ENCODE measurements at places on chromosomes 12 and 14.
A peak's percentile ranks its signal among the peaks of the same experiment; 100 is the strongest.

GRCh38 chr14:38233218-38233617 lies 22.7 kb downstream of the CLEC14A start:
- DNase-seq: no peak

GRCh38 chr14:93675651-93676050 lies 112.6 kb downstream of the PRIMA1 start:
- DNase-seq: no peak

GRCh38 chr12:114479831-114480230 lies 73.9 kb upstream of the TBX5 start:
- peak; percentile 3 for DNase-seq

DNA sequence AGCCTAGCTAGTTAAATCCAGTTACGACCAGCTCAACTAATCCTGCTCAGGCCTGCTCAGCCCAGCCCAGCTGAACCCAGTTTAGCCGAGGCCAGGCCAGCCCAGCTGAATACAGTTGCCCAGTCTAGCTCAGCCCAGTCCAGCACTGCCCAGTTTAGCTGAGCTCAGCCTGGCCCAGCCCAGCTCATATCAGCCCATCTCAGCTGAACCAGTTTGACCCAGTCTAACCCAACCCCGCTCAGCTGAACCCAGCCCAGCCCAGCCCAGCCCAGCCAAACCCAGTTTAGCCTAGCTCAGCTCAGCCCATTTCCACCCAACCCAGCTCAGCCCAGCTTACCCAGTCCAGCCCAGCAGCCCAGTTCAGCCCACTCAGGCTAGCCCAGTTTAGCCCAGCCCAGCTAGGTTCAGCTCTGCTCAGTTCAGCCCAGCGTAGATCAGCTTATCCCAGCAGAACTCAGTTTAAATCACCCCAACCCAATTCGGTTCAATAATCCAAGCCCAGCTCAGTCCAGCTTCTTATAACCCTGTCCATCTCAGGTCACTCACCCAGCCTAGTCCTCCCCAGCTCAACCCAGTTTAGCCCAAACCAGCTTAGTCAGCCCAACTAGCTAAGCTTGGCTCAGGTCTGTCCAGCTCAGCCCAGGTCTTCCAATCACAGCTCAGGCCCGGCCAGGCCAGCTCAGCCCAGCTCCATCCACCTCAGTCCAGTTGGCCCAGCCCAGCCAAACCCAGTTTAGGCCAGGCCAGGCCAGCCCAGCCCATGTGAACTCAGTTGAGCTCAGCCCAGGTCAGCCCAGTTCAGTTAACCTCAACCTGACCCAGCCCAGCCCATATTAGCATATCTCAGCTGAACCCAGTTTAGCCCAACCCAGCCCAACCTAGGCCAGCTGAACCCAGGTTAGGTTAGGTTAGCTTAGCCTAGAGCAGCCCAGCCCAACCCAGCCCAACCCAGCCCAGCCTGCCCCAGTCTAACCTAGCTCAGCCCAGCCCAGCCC lies 76.7 kb downstream of the TMEM121 start:
- DNase-seq: no peak

GRCh38 chr12:122368361-122369073 lies 54.0 kb downstream of the CLIP1 start:
- peak; percentile 70 for DNase-seq

DNA sequence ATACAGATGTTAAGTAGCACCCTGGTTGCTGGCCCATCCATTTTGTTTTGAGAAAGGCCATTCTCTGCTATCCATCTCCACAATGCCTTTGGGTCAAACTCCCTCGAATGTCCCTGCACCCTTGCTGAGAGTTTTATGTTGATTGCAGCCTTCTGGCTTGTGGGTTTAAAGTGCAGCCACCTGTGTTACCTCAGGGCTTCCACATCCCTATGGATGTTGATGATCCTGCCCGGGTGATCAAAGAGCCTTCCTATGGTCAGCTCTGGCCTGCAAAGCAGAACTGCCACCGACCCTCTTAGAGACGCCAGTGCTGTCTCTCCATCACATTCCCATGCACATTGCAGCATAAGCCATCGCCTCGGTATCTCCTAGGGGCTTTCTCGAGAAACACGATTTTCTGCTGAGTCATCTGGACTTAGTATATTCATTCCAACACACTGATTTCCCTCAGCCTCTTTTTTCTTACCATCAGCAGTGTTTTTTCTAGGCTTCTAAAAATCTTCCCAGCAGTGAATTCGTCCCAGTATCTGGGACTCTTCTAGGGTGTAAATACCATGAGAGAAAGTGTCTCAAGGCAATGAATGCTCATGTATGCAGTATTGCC lies 585.7 kb upstream of the TMEM132C start:
- no peak for DNase-seq

DNA sequence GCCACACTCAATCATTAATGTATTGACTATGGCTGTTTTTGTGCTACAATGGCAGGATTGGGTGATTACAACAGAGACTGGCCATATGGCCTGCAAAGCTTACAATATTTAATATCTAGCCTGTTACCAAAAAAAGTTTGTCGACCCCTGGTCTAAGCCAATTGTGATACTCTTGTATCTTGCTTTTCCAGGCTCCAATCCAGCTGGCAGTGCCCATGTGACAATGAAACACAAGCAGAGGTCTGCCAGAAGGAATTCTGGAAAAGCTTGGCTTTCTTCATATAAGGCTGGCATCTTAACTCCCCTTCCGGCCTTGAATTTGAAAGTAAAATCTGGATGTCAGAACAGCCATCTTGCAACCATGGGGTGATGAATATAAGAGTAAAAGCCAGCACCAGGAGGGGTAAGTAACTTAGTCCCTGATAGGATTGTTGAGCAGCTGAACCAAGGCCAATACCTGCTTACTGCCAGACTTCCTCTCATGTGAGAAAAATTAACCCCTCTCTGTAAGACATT lies 458.7 kb downstream of the TMTC2 start:
- no peak for DNase-seq

GRCh38 chr12:24565300-24565699 lies 383.6 kb downstream of the BCAT1 start:
- no peak for DNase-seq

DNA sequence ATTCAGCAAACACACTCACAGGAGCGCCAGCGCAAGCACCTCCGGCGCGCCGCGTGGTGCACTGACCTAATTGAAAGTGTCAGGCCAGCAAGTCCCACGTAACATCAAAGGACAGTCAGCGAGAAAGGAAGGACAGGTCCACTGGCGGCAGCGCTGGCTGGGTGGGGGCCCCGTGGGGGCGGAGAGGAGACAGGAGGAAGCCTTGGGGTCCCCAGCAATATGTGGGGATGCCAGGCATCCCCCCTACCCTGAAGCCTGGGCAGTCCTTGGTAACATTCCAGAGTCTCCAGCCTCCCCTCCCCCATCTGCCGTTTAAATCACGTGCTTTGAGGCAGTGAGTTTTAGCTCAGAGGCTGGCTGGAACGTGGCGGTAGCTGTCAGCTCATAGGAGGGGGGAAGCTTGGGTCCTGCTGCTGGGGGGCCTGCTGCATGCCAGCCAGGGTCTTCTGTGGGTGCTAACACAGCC lies 159.2 kb downstream of the CALM1 start:
- no peak for DNase-seq

- peak; percentile 96 for DNase-seq
Observed at GRCh38 chr14:93965287-93965821, 11.0 kb downstream of the ASB2 start.

DNA sequence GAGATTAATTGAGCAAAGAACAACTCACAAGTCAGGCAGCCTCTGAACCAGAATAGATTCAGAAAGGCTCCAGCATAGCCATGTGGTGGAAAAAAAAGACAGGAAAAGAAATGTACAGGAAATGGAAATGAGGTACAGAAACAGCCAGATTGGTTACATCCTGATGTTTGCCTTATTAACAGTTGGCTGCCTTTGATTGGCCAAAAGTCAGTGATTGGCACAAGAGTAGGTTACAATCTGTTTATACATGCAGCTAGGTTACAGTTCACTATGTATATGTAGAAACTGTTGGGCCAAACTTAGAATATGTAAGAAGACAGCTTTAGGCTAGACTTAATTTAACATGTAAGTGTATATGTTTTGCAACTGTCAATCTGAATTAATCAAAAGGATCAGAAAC lies 118.9 kb downstream of the UNC79 start:
- no peak for DNase-seq

GRCh38 chr12:79186506-79186905 lies 321.9 kb downstream of the SYT1 start:
- no peak for DNase-seq

DNA sequence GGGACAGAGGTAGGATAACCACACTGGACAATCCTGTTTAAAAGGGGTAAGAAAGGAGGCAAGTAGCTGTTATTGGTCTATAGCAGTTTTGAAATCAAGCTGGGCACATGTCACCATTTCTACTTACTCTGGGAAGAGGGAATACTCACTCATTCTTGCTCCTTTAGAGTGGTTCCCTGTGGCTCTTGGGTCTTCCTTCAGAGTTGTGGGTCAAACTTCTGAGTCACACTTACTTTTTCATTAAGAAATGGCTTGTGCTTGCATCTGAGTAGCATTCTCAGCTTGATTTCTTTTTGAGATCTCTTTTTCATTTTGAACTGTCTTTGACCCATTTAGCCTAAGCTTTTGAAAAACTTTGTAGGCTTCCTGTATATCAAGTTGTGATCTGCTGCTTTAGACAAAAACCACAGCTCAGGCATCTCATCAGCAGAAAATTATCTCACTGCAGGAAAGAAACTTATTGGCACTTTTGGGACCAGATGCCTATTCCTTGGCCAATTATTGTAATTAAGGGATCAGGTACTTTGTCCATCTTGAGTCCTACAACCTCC lies 122.2 kb downstream of the AEBP2 start:
- no peak for DNase-seq

- DNase-seq: peak; percentile 82
Observed at GRCh38 chr14:35385042-35385839, 19.3 kb downstream of the NFKBIA start.

DNA sequence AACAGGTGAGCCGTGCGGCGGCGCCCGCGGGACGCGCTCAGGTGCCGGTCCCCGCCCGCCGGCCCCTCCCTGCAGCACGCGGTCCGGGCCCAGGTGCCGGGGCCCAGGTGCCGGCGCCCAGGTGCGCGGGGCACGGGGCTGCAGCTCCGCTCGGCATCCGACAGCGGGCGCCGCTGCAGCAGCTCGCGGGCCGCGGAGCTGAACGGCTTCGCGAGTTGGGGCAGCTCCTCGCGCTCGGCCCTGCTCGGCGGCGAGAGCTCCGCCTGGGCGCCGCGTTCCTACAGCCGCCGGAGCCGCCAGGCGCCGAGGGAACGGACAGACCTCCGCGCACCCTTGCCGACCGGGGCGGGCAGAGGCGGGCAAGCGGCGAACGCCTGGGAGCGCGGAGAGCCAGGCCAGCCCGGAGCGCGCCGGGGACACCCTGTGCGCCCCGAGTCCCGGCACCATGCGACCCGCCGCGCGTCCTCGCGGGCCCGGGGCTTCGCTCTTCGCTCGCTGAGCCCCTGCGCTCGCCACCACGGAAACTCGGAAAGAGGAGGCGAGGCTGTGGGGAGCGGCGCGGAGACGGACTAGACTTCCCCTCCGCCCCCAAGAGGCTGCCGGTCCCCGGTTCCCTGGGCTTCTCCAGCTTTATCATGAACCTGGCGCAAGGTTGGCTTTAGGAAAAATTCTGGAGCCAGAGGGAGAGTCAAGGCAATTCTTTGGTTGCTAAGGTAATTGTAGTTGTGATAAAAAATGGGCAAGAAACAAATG lies at the start of gene RGS6:
RGS6 (plus strand) TSS at position 201 of the 753 bp plus-strand sequence.
- DNase-seq: peak; percentile 2

DNA sequence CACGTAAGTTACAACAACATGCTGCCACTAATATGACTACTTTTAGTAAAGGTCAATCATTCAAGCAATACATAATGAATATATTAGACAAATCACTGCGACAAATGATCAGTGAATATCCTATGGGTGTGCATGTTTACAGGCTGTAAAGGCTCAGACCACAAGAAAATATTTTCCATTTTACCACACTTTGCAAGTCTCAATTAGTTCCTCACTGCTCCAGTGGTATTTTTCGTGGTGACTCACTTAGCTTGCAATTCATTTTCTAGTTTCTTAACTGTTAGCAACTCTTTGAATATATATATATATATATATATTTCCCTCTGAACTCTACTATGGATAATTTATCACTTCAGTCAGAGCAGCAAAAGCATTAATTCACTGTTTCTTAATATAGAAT lies 96.9 kb downstream of the EML5 start:
- DNase-seq: no peak

DNA sequence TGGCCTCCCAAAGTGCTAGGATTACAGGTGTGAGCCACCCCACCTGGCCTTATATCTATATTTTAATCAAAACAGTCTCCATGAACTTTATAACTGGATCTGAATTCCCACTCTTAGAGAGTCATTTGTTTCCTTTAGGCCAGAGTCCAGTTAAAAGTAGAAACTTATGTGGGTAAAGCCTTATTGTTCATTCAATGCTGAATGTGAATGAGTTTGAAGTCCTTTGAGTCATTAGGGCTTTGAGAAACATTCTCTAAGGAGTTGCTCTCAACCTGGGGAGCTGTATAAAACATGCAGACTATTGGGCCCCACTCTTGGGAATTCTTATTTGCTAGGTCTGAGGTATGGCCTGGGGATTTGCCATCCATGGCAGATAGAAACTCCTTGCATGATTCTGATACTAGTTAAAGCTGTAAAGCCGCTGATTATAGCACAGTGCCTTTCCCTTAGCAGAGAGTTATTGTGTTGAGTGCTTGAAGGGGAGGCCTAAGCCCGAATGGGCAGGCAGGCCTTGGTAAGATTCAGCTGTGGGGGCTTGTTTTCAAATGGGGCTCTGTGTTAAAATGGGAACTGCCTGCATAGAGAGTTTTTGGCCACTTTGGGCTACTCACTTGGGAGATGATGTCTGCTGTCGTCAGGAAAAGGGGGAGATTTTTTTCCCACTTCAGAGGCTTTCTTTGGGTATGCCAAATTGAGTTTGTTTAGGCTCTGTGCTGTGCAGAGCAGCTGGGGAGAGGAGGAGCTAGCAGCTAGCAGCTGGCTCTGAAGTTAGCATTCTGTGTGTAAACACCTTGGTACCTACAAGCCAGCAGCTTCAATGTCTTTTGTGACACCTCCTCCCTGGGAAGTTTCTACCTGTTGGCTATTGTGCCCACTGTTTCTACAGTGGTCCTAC lies 117.5 kb downstream of the DACT1 start:
- DNase-seq: no peak

DNA sequence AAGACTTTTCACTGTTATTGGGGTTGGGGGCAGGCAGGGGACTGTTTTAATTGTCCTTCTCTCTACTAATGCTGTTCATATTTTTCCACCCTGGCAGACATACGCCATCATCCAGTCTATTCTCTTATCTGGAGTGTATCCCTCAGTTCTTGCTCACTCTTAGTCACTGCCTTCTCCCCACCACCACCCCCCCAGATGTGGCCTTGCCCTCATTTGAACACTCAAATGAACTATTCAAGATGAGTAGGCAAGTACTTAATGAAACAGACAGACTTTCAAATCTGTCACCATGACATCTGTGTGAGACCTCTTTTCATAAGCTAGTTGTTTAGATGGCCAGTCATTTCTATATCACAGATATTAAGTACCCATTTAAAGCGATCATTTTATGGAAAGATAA lies 10.1 kb downstream of the NUDT4 start:
- peak; percentile 79 for DNase-seq

GRCh38 chr12:111063295-111064026 lies 143.1 kb upstream of the MYL2 start:
- peak; percentile 4 for DNase-seq

- no peak for DNase-seq
Observed at GRCh38 chr12:32255588-32255987, 143.8 kb upstream of the FGD4 start.
